Mammary microvascular endothelial cell (primary cell): ENCODE measurements at places on chromosomes 6 and 20. TPM values are rescaled to one million over a fixed set of nuclear protein-coding genes. Genes with fewer than 3 reads are reported as not detected.

C4A gene
- 0.53 and 1.3 TPM in 2 replicates for total RNA-seq

VARS2 gene
- 19.5 and 23.0 TPM in 2 replicates for total RNA-seq

PLCB1 gene
- 20.6 and 22.7 TPM in 2 replicates for total RNA-seq

TMEM200A gene
- 0.27 and 0.30 TPM in 2 replicates for total RNA-seq

GNAS-AS1 gene
- not detected in 2 replicates for total RNA-seq

HAO1 gene
- total RNA-seq: not detected in 2 replicates

GNRH2 gene
- not detected in 2 replicates for total RNA-seq

SIM1 gene
- total RNA-seq: not detected in 2 replicates

RSPH4A gene
- total RNA-seq: under 0.01 and 0.10 TPM in 2 replicates

MYB gene
- not detected in 2 replicates for total RNA-seq

TFEB gene
- 2.3 and 3.4 TPM in 2 replicates for total RNA-seq

PFDN4 gene
- total RNA-seq: 110 and 132 TPM in 2 replicates

JPH2 gene
- 1.1 TPM in 2 replicates for total RNA-seq

KIF13A gene
- total RNA-seq: 83.4 and 83.5 TPM in 2 replicates

FITM2 gene
- 4.8 and 5.3 TPM in 2 replicates for total RNA-seq

PPP1R14C gene
- not detected in 2 replicates for total RNA-seq

JAG1 gene
- 88.9 and 96.5 TPM in 2 replicates for total RNA-seq

EEF1A2 gene
- 0.20 and 0.40 TPM in 2 replicates for total RNA-seq

HLA-DQB2 gene
- total RNA-seq: not detected in 2 replicates

EYA2 gene
- not detected in 2 replicates for total RNA-seq

NKX2-2 gene
- not detected in 2 replicates for total RNA-seq

MUCL3 gene
- total RNA-seq: 0.07 TPM in 1 of 2 replicates, not detected in the other
